Erythroblast (primary cell): ENCODE measurements at places on chromosomes 4 and X.

DNA sequence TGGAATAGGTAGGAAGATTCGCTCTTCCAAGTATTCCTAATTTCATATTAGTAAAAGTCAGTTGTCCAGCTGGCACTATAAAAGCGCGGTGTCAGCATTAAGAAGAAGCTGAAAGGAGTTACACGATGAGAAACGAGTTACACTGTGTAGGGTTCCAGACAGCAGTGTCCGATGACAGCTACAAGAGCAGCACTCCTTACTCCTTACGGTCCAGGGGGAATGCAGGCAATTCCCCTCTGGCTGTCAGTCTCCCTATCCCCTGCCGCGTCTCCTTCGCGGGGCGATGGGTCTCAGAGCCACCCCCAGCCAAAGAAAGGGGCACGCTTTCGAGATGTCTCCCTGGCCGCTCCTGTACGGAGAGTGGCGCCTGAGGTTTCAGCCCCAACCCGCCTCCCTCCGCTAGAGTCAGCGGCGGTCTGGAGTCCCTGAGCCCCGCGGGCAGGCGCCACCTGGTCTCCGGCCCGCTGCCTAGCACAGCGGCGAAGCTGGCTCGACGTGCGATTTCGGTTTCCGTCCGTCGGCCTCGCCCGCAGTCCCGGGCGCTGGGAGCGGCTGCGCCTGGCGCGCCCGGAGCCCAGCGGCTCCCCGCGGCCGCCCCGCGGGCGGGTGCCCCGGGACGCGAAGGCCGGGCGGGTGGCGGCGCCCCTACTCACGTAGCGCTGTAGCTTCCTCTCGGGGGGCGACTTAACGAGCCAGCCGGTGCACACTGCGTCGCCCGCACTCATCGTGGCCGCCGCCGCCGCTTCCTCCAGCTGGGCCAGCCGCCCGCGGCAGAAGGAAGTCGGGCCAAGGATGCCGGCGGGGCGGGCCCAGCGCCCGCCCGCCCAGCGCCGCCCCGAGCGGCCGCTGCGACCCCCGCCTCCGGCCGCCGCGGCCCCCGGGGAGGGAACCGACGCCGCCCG lies at the start of gene GAB3:
GAB3 (minus strand) TSS at position 777 of the 902 bp plus-strand sequence; CDS start at position 725, 52 bp downstream.
- peak; percentile 56 for DNase-seq

- no peak for DNase-seq
These were observed 7.4 kb downstream of the MMAA start for GRCh38 chr4:145626623-145626982.

DNA sequence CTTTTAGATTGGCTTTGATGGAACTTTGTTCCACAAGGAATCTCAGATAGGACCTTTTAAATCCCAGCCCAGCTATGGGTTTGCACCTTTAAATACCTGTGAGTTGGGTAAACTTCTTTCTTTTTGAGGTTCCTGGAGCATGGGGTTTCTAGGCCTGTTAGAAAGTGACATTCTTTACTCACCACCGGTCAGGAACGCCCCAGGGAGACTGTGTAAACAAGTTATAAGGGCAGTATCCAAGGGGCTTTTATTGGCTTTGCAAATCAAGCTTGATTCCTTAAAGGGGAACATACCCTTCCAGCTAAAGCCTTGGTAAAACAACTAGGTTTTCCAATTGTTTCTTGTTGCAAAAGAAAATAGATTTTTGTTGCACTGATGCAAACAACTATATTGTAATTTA lies 93.4 kb downstream of the TENT5D start:
- DNase-seq = peak; percentile 14

DNA sequence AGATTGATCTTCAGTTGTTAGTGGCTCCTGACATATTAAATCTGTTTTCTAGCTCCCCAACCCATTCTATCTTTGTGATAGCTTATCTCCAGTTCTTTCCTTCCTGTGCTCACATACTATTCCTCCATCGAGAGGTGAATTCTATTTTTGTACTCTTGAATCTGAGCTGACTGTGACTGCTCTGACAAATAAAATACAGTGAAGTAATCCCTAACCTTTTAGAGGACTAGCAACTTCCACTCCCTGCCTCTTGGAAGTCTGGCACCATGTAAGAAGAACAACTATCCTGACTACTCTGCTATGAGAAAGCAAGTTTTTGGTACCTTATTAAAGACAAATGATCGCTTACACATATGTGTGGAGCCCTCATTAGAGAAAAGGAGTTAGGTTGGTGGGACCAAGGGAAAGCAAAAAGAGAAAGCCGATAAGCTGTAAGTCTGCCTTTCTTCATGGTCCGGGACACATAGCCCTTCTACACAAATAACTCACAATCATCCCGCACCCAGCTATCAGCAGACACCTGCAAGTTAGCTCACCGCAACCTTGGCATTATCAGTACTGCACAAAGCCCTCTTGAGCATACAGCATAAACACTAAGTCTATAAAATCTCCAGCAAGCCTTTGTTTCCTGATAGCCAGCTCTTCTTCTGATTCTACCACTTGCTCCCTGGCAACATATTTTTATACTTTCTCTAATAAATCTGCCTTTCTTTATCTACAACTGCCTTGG lies 13.5 kb upstream of the PPM1K start:
- DNase-seq = no peak
